Activated CD8-positive, alpha-beta memory T cell treated with anti-CD3 and anti-CD28 coated beads, Interleukin-2, amount 50 U/mL, for 48 hours (primary cell): ENCODE measurements at places on chromosomes 6 and 20.

DNA sequence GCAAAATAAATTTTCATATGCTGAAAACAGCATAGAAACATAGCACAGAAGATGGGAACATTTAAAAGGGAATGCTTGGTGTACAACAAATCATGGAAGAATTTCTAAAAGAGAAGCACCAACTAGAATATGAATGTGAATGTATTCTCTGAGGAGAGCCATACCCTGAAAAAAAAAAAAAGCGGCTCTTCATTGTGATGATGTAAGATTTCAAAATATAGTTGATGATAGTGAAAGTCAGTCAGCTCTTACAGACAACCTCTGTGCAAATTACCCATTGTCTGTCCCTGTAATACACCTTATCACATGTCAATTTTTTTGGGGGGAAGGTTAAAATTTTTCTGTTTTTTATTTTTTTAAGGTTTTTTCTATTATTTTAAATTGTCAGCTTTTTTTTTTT is 58.6 kb upstream of the PTCHD4 start:
- DNase-seq = no peak

GRCh38 chr6:156816505-156816904 is 39.3 kb downstream of the ARID1B start:
- no peak for DNase-seq

DNA sequence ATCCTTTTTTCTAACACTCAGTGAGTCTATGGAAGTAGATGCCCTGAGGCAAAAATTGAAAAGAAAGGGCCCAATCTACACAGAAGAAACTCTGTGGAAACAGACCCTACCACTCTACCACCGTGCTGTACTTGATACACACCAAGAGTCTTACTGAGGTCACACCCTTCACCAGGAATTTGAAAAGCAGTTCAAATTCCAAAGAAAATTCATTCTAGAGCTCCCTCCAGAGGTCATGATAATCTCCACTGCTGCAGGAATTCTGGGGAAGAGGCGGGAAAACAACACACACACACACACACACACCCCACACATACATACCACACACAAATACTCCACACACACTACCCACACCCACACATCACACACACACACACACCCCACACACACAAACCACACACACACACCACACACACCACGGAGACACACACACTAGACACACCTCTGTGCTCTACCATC is 336.8 kb downstream of the HDGFL1 start:
- no peak for DNase-seq

DNA sequence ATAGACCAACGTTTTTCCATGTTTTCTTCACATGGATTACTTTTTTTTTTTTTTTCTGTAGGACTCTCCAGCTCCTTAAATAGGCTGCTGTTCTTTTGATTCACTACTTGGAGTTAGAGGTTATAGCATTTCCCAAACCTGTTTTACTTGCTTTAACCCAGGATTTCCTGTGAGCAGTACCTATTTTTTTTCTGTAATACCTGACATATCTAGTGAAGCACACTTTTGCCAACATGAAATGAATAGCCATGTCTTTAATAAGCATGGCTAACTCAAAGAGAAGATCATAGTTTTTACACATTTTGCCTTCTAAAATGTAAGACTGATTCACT is 137.0 kb downstream of the FOXA2 start:
- no peak for DNase-seq

DNA sequence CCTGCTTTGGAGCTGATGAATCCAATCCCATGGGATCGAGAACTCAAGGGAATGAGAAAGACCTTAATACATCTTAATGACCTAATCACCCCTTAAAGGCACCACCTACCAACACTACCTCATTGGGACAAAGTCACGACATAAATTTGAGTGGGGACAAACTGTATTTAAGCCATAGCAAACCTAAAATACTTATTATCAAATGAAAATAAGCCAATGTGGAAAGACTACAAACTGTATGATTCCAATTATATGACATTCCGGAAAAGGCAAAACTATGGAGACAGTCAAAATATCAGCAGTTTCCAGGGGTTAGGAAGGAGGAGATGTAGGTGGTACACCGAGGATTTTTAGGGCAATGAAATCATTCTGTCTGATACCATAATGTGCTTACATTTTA is 53.3 kb upstream of the NCOA3 start:
- DNase-seq = no peak

DNA sequence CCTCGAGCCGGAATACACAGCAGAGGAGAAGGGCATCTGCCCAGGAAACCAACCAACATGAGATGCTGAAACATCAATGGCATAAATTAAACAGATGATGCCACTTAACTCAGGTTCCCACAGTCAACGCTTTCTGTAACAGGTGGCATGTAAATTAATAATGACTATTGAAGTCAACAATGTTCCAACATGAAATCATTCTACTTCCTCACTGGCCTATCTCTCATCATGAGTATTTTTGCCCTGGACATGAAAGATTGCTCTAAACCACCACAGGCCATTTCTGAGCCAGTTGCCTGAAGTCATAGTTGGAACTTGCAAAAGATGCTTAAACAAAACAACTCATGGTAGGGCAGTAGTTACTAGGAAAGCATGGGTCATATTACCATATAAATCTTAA is 397.9 kb upstream of the JARID2 start:
- no peak for DNase-seq

GRCh38 chr6:13725570-13725969 is 13.9 kb upstream of the RANBP9 start:
- no peak for DNase-seq

DNA sequence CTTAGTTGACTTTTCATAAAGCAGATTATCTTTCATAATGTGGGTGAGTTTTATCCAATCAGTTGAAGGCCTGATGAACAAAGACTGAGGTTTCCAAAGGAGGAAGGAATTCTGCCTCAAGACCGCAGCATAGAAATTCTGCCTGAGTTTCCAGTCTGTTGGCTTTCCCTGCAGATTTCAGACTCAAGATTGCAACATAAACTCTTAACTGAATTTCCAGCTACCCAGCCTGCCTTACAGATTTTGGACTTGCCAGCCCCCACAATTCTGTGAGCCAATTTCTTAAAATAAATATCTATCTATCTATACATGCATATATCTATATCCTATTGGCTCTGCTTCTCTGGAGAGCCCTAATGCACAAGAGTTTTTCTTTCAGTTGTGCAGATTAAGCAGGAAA is 57.3 kb upstream of the SMLR1 start:
- no peak for DNase-seq
